Thoracic aorta (tissue), 2 donors: ENCODE measurements at places on chromosomes 13 and 19.

- no peak for DNase-seq
Measured at GRCh38 chr13:63910511-63910910, 2494.9 kb upstream of the PCDH20 start.

DNA sequence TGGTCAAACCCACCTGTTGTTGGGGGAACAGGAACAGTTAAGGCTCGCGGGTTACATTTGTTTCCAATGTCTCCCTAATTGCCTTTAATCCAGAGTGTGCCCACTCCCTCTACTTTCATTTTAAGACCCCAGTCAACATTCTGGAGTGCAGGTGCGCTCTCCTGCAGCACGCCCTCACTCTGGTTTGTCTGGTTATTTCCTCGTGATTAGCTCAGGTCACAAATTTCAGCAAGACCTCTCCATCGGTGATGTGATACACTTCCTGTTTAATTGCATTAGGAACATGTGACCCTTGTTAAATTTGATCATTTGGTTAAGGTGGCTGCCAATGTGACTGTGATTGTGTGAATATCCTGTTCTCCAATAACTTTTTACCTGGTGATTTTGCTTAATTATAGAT lies 53.0 kb downstream of the TEX29 start:
- no peak for DNase-seq

DNA sequence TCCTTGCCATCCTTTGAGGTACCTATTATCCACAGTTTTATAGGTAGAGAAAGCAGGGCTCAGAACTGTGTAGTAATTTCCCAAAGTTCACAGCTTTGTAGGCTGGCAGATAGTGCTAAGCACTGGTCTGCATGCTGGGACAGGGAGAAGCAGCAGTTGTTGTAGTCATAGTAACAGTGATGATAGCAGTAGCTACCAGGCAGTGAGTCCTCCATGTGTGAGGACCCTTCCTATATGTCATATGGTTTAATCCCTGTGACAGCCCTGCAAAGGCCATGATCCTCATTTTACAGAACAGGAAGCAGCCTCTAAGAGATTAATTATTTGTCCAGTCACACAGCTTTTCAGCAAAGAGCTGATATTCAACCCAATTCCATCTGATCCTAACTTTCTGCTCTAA lies 21.0 kb downstream of the SERP2 start:
- DNase-seq: no peak

- no peak for DNase-seq
Measured at GRCh38 chr13:108944760-108945159, 315.3 kb downstream of the MYO16 start.

DNA sequence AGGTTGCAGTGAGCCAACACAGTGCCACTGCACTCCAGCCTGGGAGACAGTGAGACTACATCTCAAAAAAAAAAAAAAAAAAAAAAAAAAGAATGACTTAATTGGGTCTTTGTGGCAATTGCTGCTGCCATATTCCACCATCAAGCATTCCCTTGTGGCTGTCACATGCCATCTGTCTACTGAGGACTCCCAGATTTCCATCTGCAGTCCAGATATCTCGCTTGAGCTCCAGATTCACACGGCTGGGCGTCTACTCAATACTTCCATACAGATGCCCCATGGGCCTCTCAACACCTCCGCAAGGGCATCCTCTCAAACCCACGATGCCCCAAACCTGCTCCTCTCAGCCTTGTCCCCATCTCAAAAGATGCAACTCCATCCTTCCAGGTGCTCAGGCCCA lies 12.9 kb downstream of the TMEM143 start:
- no peak for DNase-seq
